OCI-M1 (cell line): ENCODE measurements at places on chromosomes 11 and 22.

DNA sequence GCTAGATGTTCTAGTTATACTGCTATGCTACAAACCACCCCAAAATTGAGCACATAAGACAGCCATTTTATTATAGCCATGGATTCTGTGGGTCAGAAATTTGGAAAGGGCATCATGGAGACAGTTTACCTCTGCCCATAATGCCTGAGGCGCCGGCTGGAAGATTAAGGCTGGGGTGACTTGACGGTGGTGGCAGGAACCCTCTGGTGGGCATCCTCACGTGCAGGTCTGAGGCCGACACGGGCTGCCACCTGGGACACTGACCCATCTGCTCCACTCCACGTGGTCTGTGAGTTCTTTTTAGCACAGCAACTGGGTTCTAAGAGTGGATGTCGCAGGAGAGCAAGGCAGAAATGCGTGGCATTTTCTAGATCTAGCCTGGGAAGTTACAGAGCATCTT, 40.0 kb upstream of the PRDM11 start:
- DNase-seq = no peak

DNA sequence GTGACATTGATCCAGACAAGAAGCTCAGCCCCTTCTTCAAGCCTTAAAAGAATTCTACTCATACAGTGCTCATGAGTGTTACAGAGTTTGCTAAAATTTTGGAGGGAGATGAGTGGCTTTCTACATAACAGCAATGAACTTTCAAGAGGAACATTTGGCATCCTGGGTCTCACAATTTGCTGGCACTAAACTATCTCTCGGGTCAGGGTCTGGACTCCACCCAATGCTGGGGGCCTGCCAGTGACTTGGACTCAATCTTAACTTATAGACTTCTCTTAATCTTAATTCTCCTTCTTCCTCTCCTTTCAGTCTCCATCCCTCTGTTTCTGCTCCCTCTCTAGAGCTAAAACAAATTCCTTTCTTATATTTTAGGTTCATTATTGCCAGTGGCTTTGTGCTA, 317.9 kb downstream of the TMEM135 start:
- peak; percentile 43 for DNase-seq

DNA sequence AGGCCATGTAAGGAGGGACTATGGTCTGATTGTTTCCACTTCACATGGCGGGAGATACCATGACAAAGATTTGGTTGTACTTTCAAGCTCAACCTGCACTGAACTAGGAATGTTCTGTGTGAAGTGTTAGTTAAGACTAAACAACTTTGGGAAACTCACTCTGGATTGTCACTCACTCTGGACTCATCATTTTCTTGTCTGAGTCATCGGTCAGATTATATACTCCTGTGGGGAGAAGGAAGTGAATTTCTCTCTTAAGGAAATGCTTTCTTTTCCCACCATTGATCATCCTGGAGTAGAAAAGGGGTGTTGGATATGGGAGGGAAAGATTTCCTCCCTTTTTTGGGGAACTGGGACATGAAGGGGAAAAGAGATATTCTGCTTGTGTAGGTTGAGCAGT, 26.9 kb upstream of the CAT start:
- DNase-seq = no peak

DNA sequence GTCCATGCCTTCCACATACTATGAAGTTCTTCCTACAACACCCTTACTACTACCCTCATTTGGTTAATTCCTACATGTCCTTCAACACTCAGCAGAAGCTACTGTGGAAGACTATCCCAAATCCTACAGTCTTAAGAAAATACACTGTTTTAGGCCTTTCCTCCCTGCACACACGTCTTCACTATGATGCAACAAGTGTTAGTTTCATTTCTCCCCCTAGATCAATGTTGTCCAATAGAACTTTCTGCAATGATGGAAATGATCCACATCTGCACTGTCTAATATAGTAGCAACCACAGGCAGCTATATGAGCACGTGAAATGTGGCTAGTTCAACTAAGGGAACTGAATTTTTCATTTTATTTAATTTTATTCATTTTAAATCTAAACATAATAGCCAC, 46.7 kb upstream of the CCDC34 start:
- DNase-seq = peak; percentile 32

DNA sequence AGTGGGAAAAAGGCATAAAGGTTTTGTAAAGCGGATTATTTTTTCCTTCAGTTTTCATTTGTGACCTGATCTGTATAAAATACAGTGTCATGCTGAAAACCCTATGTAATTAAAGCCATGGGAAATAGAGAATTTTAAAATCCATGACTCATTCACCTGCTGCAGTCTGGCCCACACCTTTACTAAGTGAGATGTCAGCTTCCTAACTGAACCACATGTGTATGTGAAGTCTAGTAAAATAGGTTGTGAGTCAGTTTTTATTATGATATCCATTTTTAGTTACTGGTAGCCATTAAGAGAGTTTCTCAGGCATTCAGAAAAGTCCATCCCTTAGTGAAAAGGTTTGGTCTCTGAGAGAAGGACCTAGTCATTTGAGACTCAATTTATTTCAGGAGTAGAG, 60.9 kb downstream of the TRIM44 start:
- DNase-seq = no peak

GRCh38 chr22:47075568-47075967, 313.1 kb downstream of the TBC1D22A start:
- DNase-seq = no peak

DNA sequence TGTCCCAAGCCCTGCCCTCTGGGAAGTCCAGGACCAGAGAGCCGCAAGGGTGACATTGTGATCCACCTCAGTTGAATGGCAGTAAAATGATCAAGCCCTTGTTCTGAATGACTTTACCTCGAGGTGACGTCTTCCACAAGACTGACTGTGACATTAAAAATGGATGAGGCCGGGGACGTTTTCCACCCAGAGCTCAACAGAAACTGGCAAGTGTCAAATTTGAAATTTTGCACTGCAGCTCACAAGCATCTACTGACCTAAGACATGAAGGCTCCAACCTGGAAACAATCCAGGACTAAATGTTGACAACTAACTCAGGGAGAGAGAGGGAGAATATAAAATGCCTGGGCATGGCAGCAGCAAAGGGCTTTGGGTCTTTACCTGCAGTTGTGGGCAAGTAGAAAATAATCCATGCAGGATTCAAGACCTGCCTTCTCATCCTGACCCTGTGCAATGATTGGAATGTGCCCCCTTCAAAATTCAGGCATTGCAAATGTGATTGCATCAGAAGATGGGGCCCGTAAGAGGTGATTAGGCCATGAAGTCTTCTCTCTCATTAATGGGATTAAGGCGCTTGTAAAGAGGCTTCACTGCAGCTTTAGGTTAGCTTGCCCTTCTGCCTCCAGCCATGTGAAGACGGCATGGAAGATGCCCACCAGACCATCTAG, 33.6 kb upstream of the CLMP start:
- DNase-seq = no peak
